ENCODE measurements at places on chromosomes 4 and X. TPM values are rescaled to one million over a fixed set of nuclear protein-coding genes. Genes with fewer than 3 reads are reported as not detected.

- H3K27ac ChIP-seq = no peak overlapping the region
- peaks cover 3% of the 10 kb centered on the region for H3K36me3 ChIP-seq
- H3K4me3 ChIP-seq = no peak overlapping the region
- no peaks in the 10 kb centered on the region for H3K27me3 ChIP-seq
- no peak for DNase-seq
- H3K4me1 ChIP-seq = no peaks in the 10 kb centered on the region
Measured at GRCh38 chrX:102832661-102833060, 104.4 kb upstream of the RAB40AL start.

DNA sequence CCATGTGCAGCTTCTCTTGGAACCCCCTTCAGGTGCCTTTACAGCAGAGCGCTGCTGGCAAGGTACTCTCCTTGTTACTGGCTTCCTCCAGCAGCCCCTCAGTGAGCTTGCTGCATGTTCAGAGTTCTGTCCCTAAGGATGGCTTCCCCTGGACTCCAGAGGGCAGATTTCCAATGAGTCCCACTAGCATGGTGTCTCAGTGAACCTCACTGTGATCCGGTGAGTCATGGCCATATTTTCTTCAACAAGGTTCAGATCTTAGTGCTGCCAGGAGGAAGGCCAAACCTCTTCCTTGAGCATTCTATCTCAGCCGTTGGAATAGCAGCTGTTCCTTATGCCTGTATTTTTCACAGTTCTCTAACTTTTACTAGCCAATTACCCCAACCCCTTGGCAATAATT lies 98.8 kb downstream of the CASK start:
- no peak overlapping the region for H3K4me3 ChIP-seq
- H3K36me3 ChIP-seq = peaks cover 8% of the 10 kb centered on the region
- no peak for DNase-seq
- H3K27me3 ChIP-seq = no peaks in the 10 kb centered on the region
- no peak overlapping the region for H3K27ac ChIP-seq

- H3K4me1 ChIP-seq = peaks cover 46% of the 10 kb centered on the region
- no peak overlapping the region for H3K4me3 ChIP-seq
- DNase-seq = no peak
- H3K36me3 ChIP-seq = peaks cover 42% of the 10 kb centered on the region
- H3K27ac ChIP-seq = no peak overlapping the region
Measured at GRCh38 chrX:53660004-53660403, 26.5 kb downstream of the HUWE1 start.

Gene CCDC149
- not detected for total RNA-seq

Gene GAGE1
- not detected for total RNA-seq

- H3K4me1 ChIP-seq = peaks cover 34% of the 10 kb centered on the region
- no peaks in the 10 kb centered on the region for H3K36me3 ChIP-seq
- no peak overlapping the region for H3K4me3 ChIP-seq
- H3K27ac ChIP-seq = no peak overlapping the region
- no peaks in the 10 kb centered on the region for H3K27me3 ChIP-seq
- peak; percentile 56 for DNase-seq
Measured at GRCh38 chrX:39815631-39816030, 282.1 kb downstream of the BCOR start.

- H3K4me3 ChIP-seq = no peak overlapping the region
- no peak overlapping the region for H3K27ac ChIP-seq
- DNase-seq = peak; percentile 63
- H3K27me3 ChIP-seq = no peaks in the 10 kb centered on the region
- H3K4me1 ChIP-seq = peaks cover 9% of the 10 kb centered on the region
Measured at GRCh38 chrX:110167952-110168451, 149.9 kb downstream of the AMMECR1 start.

- peak within 1 kb of the TSS; percentile 24 for H3K27ac ChIP-seq
- DNase-seq = peak; percentile 46
- H3K36me3 ChIP-seq = no peaks in the 10 kb centered on the region
- peaks cover 3% of the 10 kb centered on the region for H3K27me3 ChIP-seq
Measured at GRCh38 chr4:76305971-76306881, at the start of gene STBD1. STBD1 (plus strand) TSS chr4:76306733; CDS start chr4:76306770, 37 bp downstream.

- peaks cover 22% of the 10 kb centered on the region for H3K4me1 ChIP-seq
- no peak overlapping the region for H3K4me3 ChIP-seq
- H3K27ac ChIP-seq = no peak overlapping the region
Measured at GRCh38 chrX:81229901-81230300, 28.0 kb downstream of the SH3BGRL start.

DNA sequence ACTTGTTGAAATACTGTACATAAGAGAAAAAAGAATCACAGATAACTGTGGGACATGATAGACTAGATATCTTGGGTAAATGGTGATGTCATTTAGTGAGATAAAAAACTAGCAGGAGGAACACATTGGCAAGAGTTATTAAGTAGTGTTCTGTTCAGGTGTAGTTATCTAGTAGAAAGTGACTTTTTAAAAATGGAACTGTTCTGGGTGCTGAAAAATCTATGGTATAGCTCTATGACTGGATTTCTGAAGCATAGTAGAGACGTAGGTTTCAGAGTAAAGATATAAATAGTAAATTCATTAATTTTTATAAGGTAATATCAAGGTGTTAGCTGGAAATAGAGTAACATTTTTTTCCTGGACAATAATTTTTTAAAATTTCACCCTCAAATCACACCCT lies 225.1 kb upstream of the UGT8 start:
- H3K36me3 ChIP-seq = no peaks in the 10 kb centered on the region
- no peak overlapping the region for H3K4me3 ChIP-seq
- no peaks in the 10 kb centered on the region for H3K4me1 ChIP-seq
- H3K27me3 ChIP-seq = peaks cover 10% of the 10 kb centered on the region

DNA sequence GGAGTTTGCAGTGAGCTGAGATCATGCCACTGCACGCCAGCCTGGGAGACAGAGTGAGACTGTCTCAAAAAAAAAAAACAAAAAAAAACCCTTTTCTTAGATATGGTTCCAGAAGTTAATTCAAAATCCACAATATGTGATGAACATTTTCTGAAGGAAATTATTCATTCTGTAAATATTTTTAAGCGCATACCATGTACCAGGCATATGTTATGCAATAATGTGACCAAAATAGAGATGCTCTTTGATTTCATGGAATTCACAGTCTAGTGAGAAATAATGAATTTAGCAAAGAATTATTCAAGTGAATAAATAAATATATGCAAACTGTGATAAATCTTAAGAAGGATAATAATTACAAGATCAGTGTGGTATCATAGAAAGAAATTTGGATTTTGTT lies 174.7 kb downstream of the GC start:
- no peak overlapping the region for H3K27ac ChIP-seq
- H3K4me3 ChIP-seq = no peak overlapping the region
- no peaks in the 10 kb centered on the region for H3K36me3 ChIP-seq
- DNase-seq = no peak
- peaks cover 6% of the 10 kb centered on the region for H3K27me3 ChIP-seq

Gene SMIM31
- total RNA-seq = not detected

- H3K4me3 ChIP-seq = no peak overlapping the region
- no peaks in the 10 kb centered on the region for H3K27me3 ChIP-seq
- peaks cover 12% of the 10 kb centered on the region for H3K4me1 ChIP-seq
- no peak for DNase-seq
- no peaks in the 10 kb centered on the region for H3K36me3 ChIP-seq
Measured at GRCh38 chrX:129719931-129720530, 18.7 kb upstream of the XPNPEP2 start.

DNA sequence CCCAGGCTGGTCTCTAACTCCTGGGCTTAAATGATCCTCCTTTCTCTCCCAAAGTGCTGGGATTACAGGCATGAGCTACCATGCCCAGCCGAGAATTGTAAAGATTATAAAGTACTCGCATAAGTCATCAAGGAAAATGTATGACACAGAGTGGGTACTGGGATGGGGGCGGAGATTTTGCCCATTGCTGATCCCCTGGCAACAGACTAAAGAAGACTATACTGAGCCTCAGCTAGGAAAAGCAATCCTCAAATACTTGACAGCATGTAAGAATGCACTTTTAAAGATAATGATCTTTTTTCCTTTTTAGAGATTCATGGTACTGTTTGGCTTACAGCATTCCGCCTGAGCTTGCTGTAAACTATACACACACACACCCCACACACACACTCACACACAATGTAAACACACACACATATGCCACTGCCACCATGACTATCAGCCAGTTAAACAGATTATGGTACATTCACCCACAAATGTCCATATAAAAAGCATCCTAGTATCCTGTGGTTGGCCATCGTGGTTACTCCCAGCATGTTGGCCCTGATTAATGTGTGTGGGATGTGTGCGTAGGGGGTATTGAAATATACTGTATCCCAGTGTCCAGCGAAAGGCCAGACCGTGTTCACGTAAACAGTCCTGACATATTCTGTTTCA lies 113.0 kb downstream of the AMELX start:
- H3K4me1 ChIP-seq = no peaks in the 10 kb centered on the region
- no peak overlapping the region for H3K27ac ChIP-seq
- no peak overlapping the region for H3K4me3 ChIP-seq
- H3K27me3 ChIP-seq = no peaks in the 10 kb centered on the region
- no peak for DNase-seq

DNA sequence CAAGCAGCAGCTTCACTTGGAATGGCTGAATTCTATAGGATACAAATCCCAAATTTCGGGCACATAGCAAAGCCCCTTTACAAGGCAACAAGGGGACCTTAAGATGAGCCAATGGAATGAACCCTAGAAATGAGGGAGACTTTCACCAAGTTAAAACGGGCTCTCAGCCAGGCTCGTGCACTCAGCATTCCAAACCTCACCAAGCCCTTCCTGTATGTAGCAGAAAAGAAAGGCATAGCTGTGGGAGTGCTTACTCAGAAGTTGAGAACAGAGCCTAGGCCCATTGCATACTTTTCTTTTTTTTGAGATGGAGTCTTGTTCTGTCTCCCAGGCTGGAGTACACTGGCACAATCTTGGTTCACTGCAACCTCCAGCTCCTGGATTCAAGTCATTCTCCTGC lies 10.8 kb upstream of the HERC5 start:
- no peak for DNase-seq
- H3K4me1 ChIP-seq = no peaks in the 10 kb centered on the region
- peaks cover 11% of the 10 kb centered on the region for H3K36me3 ChIP-seq

DNA sequence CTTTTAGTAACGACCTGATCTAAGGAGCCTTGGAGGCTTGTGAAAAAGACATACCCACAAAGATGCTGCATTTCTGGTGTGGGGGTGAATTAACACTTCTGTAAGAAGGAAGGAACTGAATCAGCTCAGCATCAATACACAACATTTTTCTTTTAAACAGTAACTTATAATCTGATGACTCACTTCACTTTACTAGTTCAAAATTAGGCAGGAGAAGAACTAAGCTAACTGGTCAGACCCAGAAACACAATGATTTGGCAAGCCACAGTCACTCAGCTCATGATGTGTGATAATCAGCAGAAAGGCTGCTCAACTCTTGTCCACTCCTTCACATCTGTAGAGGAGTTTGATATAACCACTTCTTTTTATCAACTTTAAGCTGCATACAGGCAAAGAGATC lies 4.6 kb downstream of the MMAA start:
- H3K36me3 ChIP-seq = peaks cover 29% of the 10 kb centered on the region
- peak overlapping the region; percentile 75 for H3K27ac ChIP-seq
- peak; percentile 37 for DNase-seq
- H3K4me3 ChIP-seq = no peak overlapping the region
- H3K4me1 ChIP-seq = peaks cover 51% of the 10 kb centered on the region

DNA sequence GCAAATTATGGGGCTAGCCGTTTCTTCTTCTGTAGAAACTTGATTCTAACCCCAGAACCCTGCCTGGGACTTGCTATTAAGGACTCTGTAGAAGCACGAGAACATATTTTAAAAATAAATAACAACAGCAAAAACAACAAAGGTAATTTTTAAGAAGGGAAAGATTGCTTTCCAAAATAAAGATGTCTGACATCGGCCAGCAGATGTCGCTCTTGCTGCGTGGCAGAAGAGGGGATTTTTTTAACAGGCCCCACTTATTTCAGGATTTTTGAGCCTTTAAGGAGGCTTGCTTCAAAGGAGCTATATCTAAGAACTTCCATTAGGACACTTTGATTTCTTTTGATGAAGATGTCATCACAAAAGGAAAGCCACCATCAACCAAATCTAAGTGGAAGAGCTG lies 62.8 kb upstream of the EGFL6 start:
- no peaks in the 10 kb centered on the region for H3K27me3 ChIP-seq
- H3K27ac ChIP-seq = no peak overlapping the region
- no peak overlapping the region for H3K4me3 ChIP-seq
- peaks cover 5% of the 10 kb centered on the region for H3K4me1 ChIP-seq

DNA sequence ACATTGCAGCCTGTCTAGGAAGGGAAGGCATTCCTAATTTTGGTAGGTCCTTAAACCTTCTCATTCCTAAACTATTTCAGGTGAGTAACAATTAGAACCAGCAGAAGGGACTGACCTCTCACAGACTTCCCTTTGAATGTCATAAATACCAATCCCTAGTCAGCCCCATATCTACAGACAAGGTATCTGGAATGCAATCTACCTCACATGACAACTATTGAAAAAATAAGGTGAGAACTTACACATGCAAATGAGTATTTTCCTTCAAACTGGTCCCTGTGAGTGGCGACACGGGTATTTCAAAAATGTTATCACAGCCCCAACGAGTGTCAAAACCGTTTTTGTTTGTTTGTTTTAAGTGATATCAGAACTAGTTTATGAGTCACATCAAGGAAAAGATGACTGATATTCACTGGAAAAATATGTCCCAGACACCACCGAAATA lies 102.4 kb upstream of the VCX2 start:
- no peak overlapping the region for H3K4me3 ChIP-seq
- H3K27ac ChIP-seq = no peak overlapping the region
- H3K4me1 ChIP-seq = no peaks in the 10 kb centered on the region
- H3K27me3 ChIP-seq = no peaks in the 10 kb centered on the region
- DNase-seq = no peak

DNA sequence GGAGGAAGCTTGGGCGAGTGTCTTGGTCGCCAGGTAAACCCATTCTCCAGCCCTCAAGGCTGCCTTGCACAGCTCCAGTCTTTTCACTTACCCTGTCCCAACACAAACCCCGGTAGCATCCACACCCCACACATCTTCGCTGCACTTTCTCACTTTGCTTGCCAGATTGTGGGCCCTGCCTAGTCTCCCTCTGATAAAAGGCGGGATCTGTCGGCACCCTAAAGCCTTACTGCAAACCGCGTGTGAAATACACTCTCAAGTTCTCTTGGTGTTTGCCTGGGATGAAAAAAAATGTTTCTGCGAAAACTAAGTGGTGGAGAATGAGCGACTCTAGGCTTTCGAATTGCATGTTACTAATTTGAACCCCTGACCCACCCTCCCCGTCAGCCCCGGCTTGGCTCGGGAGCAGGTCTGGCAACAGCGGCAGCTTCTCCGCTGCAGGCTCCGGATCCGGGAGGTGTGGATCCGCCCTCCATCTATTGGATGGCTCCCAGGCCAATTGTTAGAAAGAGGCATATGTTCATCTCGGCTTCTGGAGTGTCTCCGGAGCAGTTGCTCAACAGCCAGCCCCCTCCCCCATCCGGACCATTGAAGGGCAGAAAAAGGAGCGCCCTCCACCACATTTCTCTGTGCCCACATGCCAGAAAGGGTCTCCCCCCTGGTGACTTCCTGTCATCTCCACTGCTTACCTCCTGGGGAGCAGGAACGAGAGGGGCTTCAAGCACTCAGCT lies 3.0 kb upstream of the CITED1 start:
- peaks cover 29% of the 10 kb centered on the region for H3K4me1 ChIP-seq
- peak overlapping the region; percentile 29 for H3K4me3 ChIP-seq
- no peaks in the 10 kb centered on the region for H3K36me3 ChIP-seq
- DNase-seq = peak; percentile 46
- H3K27ac ChIP-seq = no peak overlapping the region
